ENCODE measurements at places on chromosomes 11 and 22. TPM values are rescaled to one million over a fixed set of nuclear protein-coding genes. Genes with fewer than 3 reads are reported as not detected.

DNA sequence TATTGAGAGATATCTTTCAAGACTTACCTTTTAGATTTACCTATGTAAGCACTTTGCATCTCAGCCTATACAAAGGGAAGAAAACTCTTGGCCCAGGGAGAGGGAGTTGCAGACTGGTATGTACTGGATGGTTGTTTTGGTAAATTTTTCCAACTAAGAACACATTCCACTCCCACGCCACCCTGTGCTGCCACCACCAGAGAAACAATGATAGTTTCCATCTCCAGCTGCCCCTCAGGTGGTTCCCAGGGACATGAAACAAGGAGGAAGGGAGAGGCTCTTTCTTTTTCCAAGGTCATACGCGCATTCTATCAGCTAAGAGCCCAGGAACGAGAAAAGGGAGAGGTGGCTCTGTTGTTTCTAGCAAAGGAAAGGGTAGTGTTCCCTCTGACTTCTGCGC lies 34.4 kb downstream of the CCDC34 start:
- no peak for DNase-seq
- no peak overlapping the region for H3K4me3 ChIP-seq
- no peaks in the 10 kb centered on the region for H3K27me3 ChIP-seq
- H3K36me3 ChIP-seq: peaks cover 12% of the 10 kb centered on the region
- H3K4me1 ChIP-seq: peaks cover 38% of the 10 kb centered on the region
- H3K27ac ChIP-seq: peak overlapping the region; percentile 90

DNA sequence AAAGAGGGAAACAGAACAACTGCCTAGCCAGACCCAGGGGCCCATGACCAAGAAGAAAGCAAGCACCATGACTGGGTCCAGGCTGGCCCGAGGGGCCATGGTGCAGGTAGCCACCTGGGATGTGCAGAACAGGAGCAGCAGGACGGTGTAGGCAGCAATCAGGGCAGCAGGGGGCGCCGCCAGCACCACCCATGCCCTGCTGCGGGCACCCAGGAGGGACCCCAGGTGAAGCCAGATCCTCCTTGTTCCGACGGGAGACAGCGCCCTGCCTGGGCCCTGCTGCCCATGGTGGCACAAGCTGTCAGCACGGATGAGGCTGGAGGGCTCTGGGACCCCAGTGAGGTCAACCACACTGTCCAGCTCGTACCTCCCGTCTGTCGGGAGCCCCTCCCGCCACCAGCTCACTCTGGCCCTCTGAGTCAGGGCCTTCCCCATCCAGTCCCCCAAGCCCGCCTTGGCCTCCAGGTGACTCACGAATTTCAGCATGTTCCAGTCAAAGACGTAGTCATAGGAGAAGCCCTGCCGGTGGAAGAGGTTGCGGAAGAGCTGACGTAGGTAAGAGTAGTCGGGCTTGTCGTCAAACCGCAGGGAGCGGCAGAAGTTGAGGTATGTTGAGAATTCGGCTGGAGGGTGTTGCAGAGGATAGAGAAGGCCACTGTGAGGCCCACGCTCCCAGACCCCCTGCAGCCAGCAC lies 18.8 kb downstream of the CSNK1E start:
- no peak overlapping the region for H3K27ac ChIP-seq
- no peak overlapping the region for H3K4me3 ChIP-seq
- DNase-seq: no peak

Gene BAD
- total RNA-seq: 55.5 TPM

Gene C11orf97
- total RNA-seq: not detected

Gene ACR
- 0.45 TPM for total RNA-seq

- H3K27ac ChIP-seq: no peak overlapping the region
- peaks cover 2% of the 10 kb centered on the region for H3K27me3 ChIP-seq
- no peak overlapping the region for H3K4me3 ChIP-seq
- no peaks in the 10 kb centered on the region for H3K4me1 ChIP-seq
- no peaks in the 10 kb centered on the region for H3K36me3 ChIP-seq
These were observed 743.6 kb downstream of the ETS1 start for GRCh38 chr11:127843483-127844396.

DNA sequence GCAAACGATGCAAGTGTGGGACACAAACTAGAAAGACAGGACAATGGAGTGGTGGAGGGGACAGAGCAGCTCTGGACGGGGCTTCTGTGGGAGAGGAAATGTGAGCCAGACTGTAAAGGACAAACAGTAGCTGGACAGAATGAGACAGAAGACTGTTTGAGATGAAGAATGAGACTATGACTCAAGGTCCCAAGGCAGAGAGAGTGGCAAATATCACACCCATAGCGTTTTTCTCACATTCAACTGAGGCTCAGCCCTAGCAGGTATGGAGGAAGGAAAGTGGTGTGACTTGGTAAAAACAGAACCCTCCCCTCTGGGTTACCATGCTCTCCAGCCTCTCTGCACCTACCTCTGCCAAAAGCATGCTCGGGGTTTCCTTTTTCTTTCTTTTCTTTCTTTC lies 96.5 kb downstream of the RPL27A start:
- DNase-seq: no peak
- H3K36me3 ChIP-seq: peaks cover 13% of the 10 kb centered on the region
- no peak overlapping the region for H3K4me3 ChIP-seq

GRCh38 chr11:5626196-5626595 lies 1.4 kb downstream of the TRIM34 start:
- H3K4me3 ChIP-seq: no peak overlapping the region
- H3K27me3 ChIP-seq: no peaks in the 10 kb centered on the region
- H3K4me1 ChIP-seq: peaks cover 29% of the 10 kb centered on the region
- H3K27ac ChIP-seq: no peak overlapping the region

DNA sequence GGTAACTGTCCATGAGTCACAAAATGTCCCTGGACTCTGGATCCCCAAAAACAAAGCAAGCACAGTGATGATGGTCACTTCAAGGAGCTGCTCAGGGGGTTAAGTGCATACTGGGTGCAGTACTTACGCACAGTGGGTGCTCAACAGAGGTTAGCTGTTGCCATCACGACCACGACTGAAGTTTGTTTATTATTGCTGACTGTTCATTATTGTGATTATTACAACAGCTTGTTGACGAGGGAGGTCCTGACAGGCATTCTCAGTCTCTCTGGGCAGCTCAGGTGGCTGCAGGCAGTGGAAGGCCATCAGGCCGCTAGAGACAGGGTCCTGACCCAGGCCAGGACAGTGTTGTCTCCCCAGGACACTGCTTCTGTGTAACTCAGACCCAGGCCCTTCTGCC lies 418.8 kb downstream of the SHANK2 start:
- no peak for DNase-seq
- H3K27me3 ChIP-seq: peaks cover 32% of the 10 kb centered on the region
- H3K4me1 ChIP-seq: no peaks in the 10 kb centered on the region
- no peak overlapping the region for H3K4me3 ChIP-seq

Gene RRP8
- total RNA-seq: 12.8 TPM

- H3K27ac ChIP-seq: peak overlapping the region; percentile 39
- H3K36me3 ChIP-seq: peaks cover 2% of the 10 kb centered on the region
- no peak for DNase-seq
- peaks cover 11% of the 10 kb centered on the region for H3K4me1 ChIP-seq
- H3K27me3 ChIP-seq: peaks cover 4% of the 10 kb centered on the region
These were observed 52.6 kb upstream of the NAV2 start for GRCh38 chr11:19660076-19660475.

Gene FOLH1
- not detected for total RNA-seq

GRCh38 chr11:112113539-112114457 lies 27.1 kb downstream of the SDHD start:
- DNase-seq: no peak
- no peak overlapping the region for H3K27ac ChIP-seq
- H3K36me3 ChIP-seq: no peaks in the 10 kb centered on the region
- no peak overlapping the region for H3K4me3 ChIP-seq

Gene FKBP2
- 43.0 TPM for total RNA-seq

Gene KCNQ1
- total RNA-seq: not detected

Gene INSC
- total RNA-seq: not detected

Gene ACRV1
- total RNA-seq: not detected

DNA sequence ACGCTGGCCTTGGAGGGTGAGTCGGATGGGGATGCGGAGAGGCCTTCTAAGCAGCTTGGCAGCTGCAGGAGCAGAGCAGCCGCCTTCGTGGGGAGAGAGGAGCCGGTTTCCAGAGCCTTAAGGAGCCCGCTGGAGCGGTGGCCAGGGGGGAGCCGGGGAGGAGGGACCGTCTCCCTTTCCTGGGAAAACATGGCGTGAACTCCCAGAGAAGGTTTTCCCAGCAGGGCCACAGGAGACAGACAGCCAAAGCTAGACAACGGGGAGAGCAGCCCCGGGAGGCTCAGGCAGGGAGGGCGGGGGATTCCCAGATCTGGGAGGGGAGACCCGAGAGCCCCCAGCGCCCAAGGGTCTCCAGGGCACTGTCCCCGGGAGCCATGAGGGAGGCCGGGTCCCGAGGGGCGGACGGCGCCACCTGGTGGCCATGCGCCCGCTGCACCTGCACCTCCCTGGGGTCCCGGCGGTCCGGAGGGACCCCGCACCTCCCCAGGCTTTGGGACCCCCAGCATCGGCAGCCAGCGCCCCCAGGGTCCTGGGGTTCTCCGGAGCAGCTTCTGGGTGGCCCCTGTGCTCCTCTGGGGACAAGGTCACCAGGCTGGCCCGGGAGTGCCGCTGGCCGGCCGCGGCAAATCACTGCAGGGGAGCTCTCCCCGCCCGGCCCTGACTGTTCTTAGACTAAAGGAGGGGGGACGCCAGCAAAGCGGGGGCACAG lies 2.4 kb upstream of the SYT8 start:
- DNase-seq: no peak
- H3K4me3 ChIP-seq: no peak overlapping the region
- no peaks in the 10 kb centered on the region for H3K36me3 ChIP-seq
- peaks cover 64% of the 10 kb centered on the region for H3K4me1 ChIP-seq

Gene SPA17
- total RNA-seq: 3.2 TPM

- DNase-seq: no peak
- no peak overlapping the region for H3K27ac ChIP-seq
- H3K27me3 ChIP-seq: no peaks in the 10 kb centered on the region
- H3K36me3 ChIP-seq: peaks cover 2% of the 10 kb centered on the region
These were observed 58.7 kb downstream of the AHNAK start for GRCh38 chr11:62487738-62488551.

Gene TMA7B
- not detected for total RNA-seq

GRCh38 chr11:65502555-65503367 lies 3.9 kb downstream of the MALAT1 start:
- H3K27ac ChIP-seq: no peak overlapping the region
- no peak for DNase-seq

DNA sequence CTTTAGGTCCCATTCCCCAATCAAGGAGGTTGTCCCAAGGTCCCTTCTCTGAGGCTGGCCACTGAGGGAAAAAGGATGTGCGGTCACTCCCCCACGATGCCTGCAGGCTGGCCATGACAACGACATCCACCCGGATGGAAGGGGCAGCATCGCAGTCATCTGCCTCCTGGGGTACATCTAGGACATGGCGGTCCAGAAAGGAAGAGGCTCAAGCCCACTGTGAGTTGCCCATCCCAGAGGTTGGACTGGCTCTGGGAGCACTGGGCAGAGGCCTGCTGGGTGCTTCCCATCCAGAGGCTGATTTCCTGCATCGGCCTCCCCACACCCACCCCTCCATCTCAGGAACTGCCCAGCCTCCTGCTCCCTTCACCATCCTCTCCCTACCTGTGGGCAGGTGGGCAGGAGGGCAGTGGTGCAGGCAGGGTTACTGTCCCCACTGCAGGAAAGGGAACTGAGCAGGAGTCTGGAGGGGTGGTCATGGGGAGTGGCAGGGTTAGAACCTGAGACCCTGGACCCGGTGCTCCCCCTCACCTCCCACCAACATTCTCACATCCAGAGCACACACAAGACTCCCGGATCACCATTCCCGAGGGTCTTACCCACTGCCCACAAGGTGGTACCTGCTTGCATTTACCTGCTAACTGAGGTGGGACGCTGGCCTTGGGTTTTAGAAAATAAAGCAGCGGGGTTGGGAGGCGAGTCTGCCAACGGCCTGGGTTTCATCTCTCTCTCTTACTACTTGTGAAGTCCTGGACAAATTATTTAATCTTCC lies 4.4 kb downstream of the RCE1 start:
- peaks cover 18% of the 10 kb centered on the region for H3K4me1 ChIP-seq
- peaks cover 4% of the 10 kb centered on the region for H3K36me3 ChIP-seq
- no peaks in the 10 kb centered on the region for H3K27me3 ChIP-seq

DNA sequence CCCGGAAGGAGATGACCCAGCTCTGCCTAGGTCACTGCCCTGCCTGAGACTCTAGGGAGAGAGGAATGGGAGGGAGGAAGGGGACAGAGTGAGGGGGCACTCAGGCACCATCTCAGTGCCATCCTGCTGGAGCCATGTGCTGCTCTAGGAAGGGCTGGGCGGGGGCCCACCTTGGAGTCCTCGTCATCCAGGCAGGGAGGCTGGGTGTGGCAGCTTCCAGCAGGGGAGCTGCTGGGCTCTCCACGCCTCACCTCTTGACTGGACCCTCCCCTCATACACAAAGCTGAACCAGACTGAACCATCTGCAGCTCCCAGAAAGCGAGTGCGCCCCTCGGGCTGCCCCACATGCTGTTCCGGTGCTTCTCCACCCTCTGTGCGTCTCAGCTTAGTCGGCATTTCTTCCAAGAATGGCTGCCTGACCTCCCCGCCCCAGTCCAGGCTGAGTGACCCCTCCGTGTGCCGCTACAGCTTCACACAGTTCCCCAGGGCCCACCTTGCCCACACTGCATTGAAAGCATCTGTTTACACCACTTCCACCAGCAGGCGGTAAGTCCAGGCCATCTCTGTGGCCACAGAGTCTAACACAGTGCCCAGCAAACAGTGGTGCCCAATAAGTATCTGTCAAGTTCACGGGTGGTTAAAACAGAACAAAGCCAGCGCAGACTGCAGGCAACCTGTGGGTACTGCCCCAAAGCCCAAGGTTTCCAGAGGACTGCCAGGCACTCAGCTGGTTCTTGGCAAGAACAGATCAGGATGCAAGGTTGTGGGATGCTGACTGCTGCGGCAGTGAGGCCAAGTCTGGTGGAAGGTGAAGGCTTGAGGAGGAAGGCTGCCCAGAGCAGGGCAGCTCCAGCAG lies 9.4 kb upstream of the TRIM29 start:
- H3K4me1 ChIP-seq: no peaks in the 10 kb centered on the region
- peaks cover 6% of the 10 kb centered on the region for H3K36me3 ChIP-seq
- H3K27ac ChIP-seq: no peak overlapping the region
- no peak overlapping the region for H3K4me3 ChIP-seq
- no peak for DNase-seq

GRCh38 chr11:18012906-18013781 lies at the start of gene SERGEF:
Gene SERGEF, minus strand, starts transcription at chr11:18013047. Its CDS starts 37 bp downstream, at chr11:18013010.
- peaks cover 22% of the 10 kb centered on the region for H3K4me1 ChIP-seq
- peak within 1 kb of the TSS; percentile 92 for H3K27ac ChIP-seq
- DNase-seq: peak; percentile 96
- no peaks in the 10 kb centered on the region for H3K27me3 ChIP-seq

DNA sequence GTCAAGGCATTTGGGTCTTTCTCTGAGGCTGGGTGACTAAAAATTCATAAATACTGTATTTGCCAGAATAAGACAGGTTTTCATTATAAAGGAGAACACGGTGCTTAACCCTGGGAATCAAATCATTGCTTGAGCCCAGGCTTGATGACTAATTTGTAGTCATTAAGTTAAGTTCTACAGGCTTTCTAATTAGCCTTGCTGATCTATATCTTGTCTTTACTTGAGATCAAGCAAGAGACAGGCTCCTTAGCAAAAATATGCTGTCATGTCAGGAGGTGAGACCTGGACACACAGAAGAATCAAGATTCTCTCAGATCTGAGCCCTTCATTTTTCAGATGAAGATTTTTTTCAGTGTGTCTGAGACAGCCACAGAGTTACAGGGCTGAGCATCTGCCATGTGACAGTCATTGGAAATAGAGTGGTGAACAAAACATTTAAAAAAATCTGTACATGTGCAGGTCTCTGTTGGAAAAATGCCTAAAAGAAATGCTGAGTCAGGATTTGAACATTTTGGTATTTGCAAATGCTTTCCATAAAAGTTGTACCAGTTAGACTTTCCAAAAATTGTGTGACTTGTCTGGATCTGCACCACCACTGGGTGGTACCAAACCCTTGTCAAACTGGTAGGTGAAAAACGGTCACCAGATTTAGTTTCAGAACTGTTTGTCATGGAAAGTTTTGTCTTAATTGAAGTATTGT lies 14.6 kb downstream of the ACAT1 start:
- peaks cover 3% of the 10 kb centered on the region for H3K4me1 ChIP-seq
- H3K27ac ChIP-seq: no peak overlapping the region
- no peak for DNase-seq
- peaks cover 17% of the 10 kb centered on the region for H3K36me3 ChIP-seq

All from chondrocyte (in vitro differentiated cells).